Brain pericyte (primary cell): ENCODE measurements at places on chromosomes 2 and 18.

DNA sequence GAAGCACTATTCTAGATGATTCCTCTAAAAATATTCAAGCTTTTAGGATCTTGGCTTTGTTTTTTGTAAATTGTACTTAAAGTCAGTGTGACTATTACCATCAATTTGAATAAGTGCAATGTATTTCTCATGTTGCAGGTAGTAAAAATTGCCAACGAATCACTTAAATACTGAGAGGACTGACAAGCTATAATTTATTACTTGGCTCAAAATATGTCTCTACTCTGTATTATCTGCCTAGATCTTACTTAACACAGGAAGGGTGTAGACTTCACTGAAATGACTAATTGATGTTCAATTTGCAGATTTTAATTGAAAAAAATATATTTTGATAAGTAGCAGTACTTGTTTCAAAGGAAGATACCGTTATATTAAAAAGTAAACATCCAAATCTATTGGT is 202.3 kb downstream of the SLC8A1 start:
- DNase-seq: no peak

- no peak for DNase-seq
Measured at GRCh38 chr18:12044591-12044990, 49.1 kb upstream of the ANKRD62 start.

DNA sequence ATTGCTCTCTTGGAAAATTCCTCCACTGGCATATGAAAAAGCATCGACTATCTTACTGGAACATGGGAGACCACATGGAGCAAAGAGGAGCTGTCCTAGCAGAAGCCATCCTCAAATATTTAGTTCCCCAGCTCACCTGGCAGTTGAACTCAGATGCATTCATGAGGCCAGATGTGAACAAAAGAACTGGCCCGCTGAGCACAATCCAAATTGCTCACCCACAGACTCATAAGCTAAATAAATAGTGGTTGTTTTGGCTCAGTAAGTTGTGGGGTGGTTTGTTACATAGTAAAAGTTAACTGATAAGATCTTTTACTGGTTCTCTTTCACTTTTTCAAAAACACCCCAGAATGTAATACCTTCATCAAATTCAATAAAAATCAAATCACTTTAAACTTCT is 108.6 kb upstream of the CWC22 start:
- no peak for DNase-seq

GRCh38 chr18:24985586-24985985 is 366.4 kb downstream of the ZNF521 start:
- DNase-seq: no peak

GRCh38 chr2:120954939-120955338 is 219.3 kb downstream of the GLI2 start:
- no peak for DNase-seq

- no peak for DNase-seq
Measured at GRCh38 chr2:42792583-42793333, at the start of gene HAAO. HAAO (minus strand) TSS chr2:42792583; CDS start chr2:42792536, 47 bp downstream.

DNA sequence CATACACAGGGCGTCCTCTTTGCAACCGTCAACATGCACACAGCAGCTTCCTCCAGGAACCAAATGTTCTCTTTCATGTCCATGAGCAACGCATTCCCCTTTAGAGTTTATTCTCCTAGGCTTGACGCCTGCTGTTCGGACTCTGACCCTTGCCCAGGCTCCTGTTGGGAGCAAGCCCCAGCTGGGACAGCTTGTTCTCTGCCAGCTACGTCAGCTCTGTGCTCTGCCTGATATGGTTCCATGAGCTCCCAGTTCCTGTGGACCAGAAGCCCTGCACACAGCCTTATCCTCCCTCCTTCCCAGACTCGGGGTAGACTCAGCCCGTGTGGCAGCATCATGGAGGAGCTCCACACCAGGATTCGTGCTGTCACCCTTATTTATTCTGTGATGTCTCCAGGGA is 253.1 kb upstream of the PXDN start:
- DNase-seq: peak; percentile 98

GRCh38 chr2:101733257-101733993 is 35.9 kb downstream of the MAP4K4 start:
- no peak for DNase-seq

DNA sequence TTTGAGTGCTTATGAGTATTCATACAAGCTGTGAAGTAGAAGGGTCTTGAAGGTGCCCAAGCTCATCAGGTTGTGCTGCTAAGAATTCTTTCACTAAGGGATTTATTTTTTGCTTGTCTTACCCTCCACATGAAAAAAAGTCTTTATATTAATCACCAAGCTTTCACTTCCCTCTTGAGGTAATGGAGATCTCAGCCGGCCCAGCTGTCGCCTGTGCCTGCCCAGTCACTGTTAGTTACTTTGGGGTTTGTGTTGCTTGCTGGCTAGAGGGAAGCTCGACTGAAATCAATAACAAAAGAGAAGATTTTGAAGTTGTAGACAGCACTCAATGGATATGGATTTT is 21.9 kb downstream of the MC2R start:
- no peak for DNase-seq

DNA sequence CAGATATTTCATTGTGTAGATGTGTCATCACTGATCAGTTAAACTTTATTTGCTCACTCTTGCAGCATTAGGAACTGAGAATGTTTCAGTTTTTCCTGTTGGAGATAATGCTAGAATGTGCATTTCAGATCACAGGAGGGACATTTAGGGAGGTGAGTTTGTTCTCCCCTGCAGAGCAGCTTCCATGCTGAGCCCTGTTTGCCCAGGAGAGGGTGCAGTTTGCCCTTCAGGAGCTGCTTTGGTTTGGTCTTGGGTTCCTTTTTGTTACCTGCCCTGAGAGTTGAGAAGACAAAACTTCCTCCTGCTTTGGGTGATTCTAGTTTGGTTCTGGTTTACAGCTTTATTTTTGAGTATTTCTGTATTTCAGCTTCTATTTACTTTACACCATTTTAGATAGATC is 49.9 kb downstream of the DGKD start:
- no peak for DNase-seq

GRCh38 chr2:223306371-223306770 is 254.4 kb downstream of the KCNE4 start:
- no peak for DNase-seq

DNA sequence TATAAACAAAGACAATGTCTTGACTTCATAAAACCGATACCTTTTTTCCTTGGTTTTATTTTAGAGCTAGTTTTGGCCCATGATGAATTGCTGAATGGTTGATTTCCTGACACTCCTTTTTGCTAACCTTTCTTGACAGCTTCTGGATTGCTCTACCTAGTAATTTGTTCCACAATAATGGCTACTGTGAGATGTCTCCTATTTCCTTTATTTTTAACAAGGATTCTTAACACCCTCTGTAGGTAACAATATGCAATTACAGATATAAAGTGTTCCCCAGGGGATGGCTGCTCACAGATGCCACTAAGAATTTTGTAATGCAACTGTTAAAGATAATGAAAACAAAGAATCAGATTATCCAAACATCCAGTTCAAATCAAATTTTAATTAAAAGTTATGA is 100.8 kb upstream of the ATP5MC3 start:
- no peak for DNase-seq

DNA sequence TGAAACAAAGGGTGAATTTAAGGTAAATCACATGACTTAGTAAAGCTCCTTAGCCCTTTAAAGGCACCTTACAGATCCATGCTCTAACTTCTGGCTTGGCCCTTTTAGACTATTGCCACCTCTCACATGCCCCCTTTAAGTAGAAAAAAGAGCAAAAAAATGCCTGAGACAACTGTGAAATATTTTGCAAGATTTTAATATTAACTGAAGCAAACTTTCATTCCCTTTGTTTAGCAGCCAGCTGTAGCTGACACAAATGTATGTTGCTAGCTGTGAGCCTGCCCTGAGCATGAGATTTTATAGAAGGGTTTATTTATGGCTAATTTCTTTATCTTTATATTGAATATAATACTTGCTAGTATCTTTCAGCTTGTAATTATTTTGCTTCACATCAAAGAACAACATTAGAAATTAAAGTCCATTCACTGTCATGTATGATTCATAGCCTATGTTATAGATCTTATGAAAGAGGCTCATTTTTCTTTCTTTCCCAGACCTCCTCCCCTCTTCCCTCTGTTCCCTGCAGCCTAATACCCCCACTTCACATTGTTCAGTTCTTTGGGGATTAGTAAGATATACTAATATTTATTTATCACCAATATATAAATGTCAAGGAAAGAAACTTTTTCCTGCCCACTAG is 637.2 kb upstream of the ZEB2 start:
- DNase-seq: no peak

GRCh38 chr2:240128608-240129145 is 7.4 kb downstream of the COPS9 start:
- no peak for DNase-seq

DNA sequence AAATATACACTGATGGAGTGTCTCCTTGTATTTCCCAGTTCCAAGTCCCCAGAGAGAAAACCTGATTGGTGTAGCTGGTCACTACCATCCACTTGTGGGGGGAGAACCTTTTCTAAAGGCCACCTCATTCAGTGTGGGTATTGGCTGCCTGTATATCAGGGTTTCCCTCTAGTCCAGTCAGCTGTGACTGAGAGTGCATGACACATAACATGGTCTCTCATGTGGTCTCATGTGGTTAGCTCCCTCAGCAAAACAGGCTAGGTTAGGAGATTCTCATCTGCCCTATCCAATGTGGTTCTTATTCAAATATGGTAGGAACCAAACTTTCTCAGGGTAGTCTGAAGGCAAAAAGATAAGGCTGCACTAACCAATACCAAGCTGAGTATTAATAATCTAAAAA is 4.1 kb upstream of the GORASP2 start:
- no peak for DNase-seq

DNA sequence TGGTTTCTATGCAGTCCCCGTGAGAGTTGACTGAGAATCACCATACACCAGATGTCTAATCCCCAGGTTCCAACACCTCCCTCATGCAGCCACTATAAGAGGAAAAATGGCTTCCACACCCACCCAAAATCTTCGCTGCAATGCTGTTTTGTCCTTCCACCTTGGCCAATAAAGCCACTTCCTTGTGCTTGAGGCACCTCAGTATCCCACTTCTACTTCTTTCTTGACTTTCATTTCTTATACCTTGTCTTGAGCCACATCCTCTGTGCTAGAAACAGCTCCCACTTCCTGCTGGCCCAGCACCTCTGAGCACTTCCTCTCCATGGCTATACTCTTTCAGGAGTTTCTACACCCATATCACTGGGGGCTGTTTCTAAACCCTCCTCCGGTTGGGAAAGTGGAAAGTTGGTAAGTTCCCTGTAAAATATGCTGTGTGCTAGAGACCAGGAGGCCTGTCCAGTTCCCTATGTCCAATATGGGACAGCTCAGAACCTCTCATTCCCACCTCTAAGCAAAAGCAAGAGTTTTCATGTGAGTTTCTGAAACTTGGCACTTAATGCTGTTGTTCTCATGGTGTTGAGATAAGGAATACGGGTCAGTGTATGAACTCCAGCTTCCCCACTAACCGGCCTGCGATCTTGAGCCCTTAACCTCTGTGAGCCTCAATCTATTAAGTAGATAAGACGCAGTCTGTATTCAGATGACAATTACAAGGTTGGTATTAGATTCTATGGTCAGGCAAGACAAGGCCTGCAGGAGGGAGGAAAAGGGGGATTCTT is 209.1 kb upstream of the ID2 start:
- DNase-seq: no peak

- DNase-seq: no peak
Measured at GRCh38 chr2:104788742-104789455, 65.0 kb upstream of the POU3F3 start.

GRCh38 chr2:28663359-28663758 is 88.3 kb upstream of the PPP1CB start:
- DNase-seq: no peak

DNA sequence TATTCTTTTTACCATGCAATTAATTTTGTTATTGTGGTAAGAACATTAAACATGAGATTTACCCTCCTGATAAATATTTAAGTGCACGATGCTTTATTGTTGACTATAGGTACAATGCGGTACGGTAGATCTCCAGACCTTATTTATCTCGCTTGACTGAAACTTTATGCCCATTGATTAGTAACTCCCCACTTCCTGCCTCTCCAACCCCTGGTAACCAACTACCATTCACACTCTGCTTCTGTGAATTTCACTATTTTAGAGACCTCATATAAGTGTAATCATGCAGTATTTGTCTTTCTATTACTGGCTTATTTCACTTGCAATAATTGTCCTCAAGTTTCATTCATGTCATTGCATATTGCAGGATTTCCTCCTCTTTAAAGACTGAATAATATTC is 195.7 kb upstream of the ID2 start:
- no peak for DNase-seq

GRCh38 chr18:48250918-48251317 is 158.3 kb downstream of the ZBTB7C start:
- DNase-seq: no peak

GRCh38 chr18:31574359-31574758 is 17.3 kb upstream of the TTR start:
- DNase-seq: no peak

- no peak for DNase-seq
Measured at GRCh38 chr18:22930089-22930713, 2.9 kb upstream of the RBBP8 start.

GRCh38 chr18:35620765-35621164 is 39.2 kb downstream of the GALNT1 start:
- DNase-seq: no peak

DNA sequence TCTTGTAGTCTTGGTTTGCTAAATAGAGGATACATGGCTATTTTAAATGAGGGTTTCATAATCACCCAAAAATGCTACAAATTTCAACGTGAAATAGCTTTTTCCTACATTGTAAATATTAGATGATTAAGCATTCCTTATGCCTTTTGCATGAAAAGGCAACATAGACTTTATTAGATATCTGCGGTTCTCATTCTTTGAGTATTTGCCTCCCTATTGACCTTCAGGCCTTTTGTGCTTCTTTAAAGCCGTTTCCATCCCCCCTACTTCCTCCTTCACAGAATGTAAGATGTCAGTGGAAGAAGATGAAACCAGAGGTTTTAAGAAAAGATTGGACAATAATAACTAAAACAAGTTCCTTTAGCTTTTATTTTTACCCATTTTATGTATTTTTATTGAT is 144.1 kb downstream of the UBE2E3 start:
- DNase-seq: no peak

DNA sequence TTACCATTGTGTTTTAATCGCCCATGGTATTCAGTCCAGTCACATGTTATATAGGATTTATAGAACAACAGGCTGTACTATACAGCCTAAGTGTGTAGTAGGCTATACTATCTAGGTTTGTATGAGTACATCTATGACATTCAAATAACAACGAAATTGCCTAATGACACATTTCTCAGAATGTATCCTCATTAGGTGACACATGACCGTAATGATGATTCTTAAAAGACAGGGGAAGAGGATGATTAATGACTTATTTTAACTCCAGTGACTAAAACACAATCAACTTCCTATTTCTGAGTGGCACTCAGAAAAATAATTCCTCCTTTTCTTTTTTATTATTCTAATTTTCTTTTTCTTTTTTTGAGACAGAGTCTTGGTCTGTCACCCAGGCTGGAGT is 63.0 kb upstream of the ACSL3 start:
- DNase-seq: no peak

DNA sequence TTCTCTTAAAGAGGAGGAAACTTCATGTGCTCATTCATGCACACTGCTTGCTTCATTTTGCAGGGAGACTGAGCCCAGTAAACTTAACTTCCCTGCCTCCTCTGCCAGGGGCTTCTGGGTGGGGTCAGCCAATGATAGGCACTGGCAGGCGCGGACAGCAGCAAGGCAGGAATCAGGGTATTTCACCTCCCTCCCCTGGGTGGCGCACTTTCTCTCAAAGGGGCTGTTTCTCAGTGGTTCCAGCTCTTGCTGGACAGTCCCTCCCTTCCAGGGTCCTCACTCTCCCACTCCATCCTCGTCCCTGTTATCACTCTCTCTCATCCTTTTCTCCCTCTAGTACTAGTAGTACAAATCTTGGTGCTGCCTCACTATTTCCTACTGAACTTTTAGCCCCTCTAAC is 320.5 kb upstream of the ZNF521 start:
- no peak for DNase-seq
